Thymus (tissue), 14 donors: ENCODE measurements at places on chromosomes 2 and 18.

DNA sequence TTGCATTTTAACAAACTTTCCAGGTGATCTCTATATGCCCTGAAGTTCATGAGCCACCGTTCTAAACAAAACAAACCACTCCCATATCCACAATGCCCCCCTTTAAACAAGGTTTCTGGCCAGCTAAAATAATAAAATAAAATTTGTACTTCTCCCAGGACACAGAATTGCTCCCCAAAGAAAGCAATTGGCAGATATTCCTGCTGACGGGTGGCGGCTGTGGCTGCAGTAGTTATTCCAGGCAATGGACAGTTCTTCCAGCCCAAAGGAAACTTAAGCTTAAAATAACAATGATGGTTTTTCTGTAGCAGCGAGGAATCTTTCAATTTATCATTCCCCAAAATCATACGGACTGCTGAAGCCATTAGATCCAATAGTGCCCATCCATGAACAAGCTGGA lies 260.5 kb upstream of the ZNF521 start:
- DNase-seq: no peak

DNA sequence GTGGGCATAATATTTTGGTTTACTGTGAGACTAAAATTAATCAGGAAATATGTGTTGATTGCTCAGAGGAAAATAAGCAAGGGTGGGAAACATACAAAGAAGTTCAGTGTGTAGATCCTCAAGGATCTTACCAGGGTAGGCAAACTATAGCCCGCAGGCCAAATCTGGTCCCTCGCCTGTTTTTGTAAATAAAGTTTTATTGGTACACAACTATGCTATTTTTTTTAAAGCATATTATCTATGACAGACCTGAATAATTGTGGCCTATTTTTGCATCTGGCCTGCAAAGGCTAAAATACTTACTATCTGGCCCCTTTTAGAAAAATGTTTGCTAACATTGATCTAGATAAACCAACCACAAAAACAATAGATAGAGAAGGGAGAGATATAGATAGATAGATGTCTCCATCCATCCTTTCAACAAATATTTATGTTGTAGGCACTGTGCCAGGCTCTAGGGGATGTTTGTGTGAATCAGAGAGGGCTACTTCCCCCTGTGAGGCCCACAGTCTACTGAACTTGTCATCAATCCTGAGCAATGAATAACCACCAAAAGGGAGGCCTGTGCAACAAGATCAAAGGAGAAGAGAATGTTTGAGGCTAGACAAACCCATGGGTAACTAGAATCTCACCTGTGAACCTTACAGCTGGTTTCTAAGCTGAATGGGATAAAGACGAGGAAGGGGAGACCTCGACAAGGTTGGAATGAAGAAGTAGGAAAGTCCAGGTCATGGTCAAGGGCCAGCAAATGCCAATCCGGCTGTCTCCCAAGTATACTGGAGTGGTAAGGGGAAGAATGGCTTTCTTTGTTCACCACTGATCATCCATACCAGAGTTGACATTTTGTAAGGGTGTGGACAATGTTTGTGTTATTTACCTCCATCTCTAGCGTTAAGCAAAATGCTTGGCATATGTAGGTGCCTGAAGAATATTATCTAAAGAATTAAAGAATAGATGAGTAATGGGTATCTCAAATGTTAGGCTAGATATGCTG lies 23.6 kb downstream of the ALPK2 start:
- peak; percentile 26 for DNase-seq

GRCh38 chr2:59887366-59887765 lies 666.1 kb downstream of the BCL11A start:
- no peak for DNase-seq

- peak; percentile 30 for DNase-seq
These were observed 118.9 kb downstream of the LCLAT1 start for GRCh38 chr2:30565851-30566358.

DNA sequence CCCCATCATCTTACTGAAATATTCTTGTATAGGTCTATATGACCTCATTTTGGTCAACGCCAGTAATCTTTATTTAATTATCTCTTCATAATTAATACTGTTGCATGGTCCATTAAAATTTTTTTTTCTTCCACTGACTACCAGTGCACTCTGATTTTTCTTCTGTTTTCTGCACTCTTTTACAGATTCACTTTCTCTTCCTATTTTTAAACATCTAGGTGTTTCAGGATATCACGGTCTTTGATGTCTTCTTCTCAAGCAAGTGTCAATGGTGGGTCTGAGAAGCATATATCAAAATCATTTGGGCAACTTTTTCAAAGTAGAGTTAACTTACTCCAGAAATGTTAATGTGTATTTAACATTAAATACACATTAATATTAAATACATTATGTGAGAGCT lies 51.4 kb downstream of the CCDC141 start:
- no peak for DNase-seq

- no peak for DNase-seq
These were observed 34.3 kb upstream of the CD226 start for GRCh38 chr18:69981948-69982347.

DNA sequence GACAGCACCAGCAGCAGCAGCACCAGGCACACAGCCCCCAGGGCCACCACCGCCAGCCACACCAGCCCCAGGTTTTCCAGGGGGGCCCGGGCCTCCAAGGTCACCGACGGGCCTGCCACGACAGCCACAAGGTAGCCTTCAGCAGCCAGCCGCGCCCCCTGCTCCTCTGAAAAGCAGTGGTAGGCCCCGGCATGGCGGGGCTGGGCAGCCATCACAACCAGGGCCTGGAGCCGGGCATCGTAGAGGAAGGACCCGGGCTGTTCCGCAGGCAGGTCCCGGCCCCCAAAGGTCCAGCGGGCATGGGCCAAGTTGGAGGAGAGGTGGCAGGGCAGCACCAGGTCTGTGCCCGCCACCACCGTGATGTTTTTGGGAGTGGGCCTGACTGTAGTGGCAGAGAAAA lies 3.3 kb upstream of the ANKRD39 start:
- no peak for DNase-seq

DNA sequence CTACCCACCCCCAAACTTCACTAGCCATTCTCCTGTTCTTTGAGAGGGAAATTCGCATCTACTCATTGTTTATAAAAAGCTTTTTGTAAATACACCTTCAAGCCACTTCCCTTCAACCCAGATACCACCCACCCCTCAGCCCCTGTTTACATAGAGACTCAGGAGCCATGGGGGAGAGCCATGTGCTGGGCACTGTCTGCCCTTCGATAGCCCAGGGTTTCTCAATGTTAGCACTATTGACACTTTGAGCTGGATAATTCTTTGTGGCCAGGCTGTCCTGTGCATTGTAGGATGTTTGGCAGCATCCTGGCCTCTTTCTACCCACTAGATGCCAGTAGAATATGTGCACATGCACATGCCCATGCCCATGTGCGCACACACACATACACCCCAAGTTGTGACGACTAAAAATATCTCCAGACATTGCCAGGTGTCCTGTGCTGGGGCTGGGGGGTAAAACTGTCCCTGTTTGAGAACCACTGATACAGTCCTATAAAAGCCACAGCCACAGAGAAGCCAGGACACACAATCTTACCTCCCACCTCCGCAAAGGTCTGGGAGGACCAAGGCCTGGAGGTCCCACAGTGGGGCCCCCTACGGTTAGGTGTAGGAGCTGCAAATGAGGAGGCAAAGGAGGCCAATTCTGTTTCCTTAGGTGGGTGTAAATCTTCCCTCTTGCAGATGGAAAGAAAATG lies 44.5 kb upstream of the ASPRV1 start:
- DNase-seq: no peak

- DNase-seq: no peak
These were observed 46.1 kb upstream of the RAB1A start for GRCh38 chr2:65175894-65176530.

- DNase-seq: no peak
These were observed 7.7 kb upstream of the POU3F3 start for GRCh38 chr2:104845946-104846785.

- no peak for DNase-seq
These were observed 4.7 kb downstream of the SCYGR5 start for GRCh38 chr2:227671170-227671905.
